ENCODE measurements at places on chromosomes 11 and 22. TPM values are rescaled to one million over a fixed set of nuclear protein-coding genes. Genes with fewer than 3 reads are reported as not detected.

Gene RASGRP2
- total RNA-seq = 4.0 TPM

Gene HIC2
- 45.8 TPM for total RNA-seq

Gene PARVB
- total RNA-seq = 28.8 TPM

Gene RCE1
- total RNA-seq = 57.6 TPM

Gene GGTLC3
- total RNA-seq = not detected

Gene APOC3
- total RNA-seq = 128 TPM

Gene OVOL1
- total RNA-seq = 21.2 TPM

Gene TXNRD2
- total RNA-seq = 47.0 TPM

Gene AQP11
- total RNA-seq = 11.5 TPM

Gene APOA5
- total RNA-seq = 1.5 TPM

Gene CARNS1
- 0.09 TPM for total RNA-seq

Gene KRTAP5-9
- total RNA-seq = not detected

Gene SLC17A6
- total RNA-seq = not detected

Gene SLC5A4
- not detected for total RNA-seq

Gene LRRC55
- total RNA-seq = not detected

Gene NRXN2
- 7.6 TPM for total RNA-seq

Gene DERL3
- 4.4 TPM for total RNA-seq

Gene ARHGAP20
- total RNA-seq = not detected
